ENCODE measurements at places on chromosomes 3 and 15.
A peak's percentile ranks its signal among the peaks of the same experiment; 100 is the strongest.

- no peak for DNase-seq
These were observed 703 bp upstream of the LSAMP start for GRCh38 chr3:116445990-116446389.

DNA sequence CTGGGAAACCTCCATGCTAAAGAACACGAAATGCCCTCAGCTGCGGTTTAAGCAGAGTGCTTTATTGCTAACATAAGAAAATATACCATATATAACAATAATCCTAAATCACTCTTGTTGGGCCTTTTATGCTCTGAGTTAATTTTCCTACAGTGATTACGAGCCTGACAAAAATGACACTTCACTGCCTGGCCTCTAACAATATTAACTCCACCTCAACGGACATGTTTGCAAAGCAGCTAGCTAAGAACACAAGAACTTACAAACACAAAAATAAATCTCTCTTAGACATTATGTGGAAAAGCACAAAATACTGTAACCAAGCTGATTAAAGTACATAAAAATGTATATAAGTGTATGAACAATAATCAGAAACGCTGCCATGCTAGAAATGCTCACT lies 40.7 kb downstream of the DLG1 start:
- DNase-seq, result no peak

GRCh38 chr15:49023354-49023753 lies 22.9 kb downstream of the SECISBP2L start:
- no peak for DNase-seq

DNA sequence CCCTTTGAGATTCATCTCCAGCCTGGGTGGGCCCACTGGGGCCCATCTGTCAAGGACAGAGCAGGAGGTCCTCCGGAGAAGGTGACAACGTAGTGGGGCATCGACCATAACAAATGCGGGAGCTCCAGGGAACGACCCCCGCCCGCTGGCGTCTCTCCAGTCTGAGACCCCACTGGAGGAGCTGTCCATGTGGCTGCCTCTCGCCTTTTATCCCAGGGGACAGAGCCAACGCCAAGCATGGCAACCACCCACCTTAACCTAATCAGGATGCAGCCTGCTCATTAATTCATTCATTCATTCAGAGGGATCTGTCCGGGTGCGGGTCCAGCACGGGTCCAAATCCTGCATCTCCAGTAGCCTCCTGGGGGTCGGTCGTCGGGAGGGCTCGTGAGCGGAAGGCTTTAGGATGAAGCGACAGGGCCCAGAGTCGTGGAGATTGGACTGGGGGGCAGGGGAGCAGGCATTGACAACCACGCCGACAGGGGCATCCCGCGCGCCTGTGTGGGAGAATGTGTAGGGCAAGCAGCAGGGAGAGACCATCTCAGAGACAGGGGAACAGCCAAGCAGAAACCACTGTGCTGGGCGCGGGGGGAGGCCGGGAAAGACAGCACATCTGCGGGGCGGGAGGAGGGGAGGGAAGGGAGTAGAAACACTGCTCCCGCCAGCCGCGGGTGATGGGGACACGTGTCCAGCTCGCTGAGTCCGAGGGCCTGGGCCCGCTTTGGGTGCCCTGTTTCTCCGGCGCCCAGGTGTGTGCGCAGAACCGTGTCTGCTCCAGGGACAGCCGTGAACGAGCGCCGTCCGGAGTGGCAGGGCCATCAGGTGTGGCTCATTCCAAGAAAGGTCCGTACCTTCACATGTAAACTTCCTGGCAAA lies 1.9 kb downstream of the PIGZ start:
- DNase-seq, result no peak

- DNase-seq, result no peak
These were observed 343.3 kb downstream of the GRM7 start for GRCh38 chr3:7203969-7204847.

- DNase-seq, result no peak
These were observed 21.6 kb downstream of the PLA2G4B start for GRCh38 chr15:41860049-41860828.

- no peak for DNase-seq
These were observed 68.4 kb upstream of the NR2F2 start for GRCh38 chr15:96262097-96262496.

GRCh38 chr3:117052395-117052794 lies 342.8 kb downstream of the TUSC7 start:
- no peak for DNase-seq

- DNase-seq, result no peak
These were observed 47.7 kb downstream of the ZBTB11 start for GRCh38 chr3:101629219-101629618.

GRCh38 chr3:187968883-187969580 lies 184.9 kb upstream of the LPP start:
- no peak for DNase-seq

- no peak for DNase-seq
These were observed 402.1 kb upstream of the MCTP2 start for GRCh38 chr15:93829115-93829870.

- no peak for DNase-seq
These were observed 10.2 kb downstream of the EDEM1 start for GRCh38 chr3:5197470-5198312.

DNA sequence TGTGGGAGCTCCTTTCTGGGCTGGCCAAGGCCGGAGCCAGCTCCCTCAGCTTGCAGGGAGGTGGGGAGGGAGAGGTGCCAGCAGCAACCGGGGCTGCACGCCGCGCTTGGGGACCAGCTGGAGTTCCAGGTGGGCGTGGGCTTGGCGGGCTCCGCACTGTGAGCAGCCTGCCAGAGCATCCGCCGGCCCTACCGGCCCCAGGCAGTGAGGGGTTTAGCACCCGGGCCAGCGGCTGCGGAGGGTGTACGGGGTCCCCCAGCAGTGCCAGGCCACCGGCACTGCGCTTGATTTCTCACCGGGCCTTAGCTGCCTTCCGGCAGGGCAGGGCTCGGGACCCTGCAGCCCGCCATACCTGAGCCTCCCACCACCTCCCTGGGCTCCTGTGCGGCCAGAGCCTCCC lies 651.0 kb upstream of the ARPP21 start:
- DNase-seq, result no peak

DNA sequence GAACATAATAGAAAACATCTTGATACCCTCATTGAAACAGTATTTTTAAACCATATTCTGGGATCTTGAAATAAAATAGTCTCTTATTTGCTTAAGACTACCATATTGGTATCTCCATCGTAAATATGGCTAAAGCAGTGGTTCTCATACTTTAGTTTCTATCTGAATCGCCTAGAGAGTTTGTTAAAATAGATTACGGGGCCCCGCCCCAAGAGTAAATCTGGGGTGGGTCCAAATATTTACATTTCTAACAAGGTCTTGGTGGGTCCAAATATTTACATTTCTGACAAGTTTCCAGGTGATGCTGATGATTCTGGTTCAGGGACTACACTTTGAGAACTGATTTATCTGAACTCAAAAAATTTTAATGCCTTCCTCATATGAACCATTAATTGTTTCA lies 45.3 kb downstream of the TSC22D2 start:
- DNase-seq, result no peak

DNA sequence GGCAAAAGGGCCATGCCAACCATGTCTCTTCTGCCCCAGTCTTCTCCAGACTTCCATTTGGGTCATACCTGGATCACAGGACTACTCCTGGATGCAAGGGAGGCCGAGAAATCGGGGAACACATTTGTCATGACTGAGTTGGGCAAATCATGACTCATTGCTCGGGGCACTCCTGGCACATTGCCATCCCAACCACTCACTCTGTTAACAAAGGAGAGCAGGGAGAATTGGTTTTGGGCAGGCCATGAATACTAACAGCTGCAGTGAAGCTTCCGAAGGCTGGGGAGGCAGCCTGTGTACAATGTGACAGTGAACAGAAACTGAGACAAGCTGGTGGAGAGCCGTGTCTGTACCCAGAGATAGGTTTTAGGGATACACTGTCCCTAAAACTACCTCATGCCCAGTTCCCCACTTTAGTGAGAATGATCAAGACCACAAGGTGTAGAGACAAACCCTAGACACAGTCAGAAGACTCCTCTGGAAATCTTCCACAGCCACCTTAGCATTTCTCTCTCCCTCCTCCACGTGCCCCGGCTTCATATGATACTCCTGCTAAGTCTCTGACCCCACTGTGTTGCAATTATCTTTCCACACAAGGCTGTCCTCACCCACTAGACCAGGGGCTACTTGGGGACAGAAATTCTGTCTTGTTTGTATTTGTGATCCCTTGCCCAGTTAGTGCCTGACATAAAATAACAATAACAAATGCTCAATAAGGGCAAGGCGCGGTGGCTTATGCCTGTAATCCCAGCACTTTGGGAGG lies 10.5 kb upstream of the BUB1B start:
- DNase-seq, result no peak

GRCh38 chr3:177262396-177262795 lies 65.1 kb upstream of the TBL1XR1 start:
- no peak for DNase-seq

GRCh38 chr3:187935623-187936156 lies 190.4 kb upstream of the BCL6 start:
- no peak for DNase-seq

- DNase-seq, result no peak
These were observed 87.7 kb downstream of the ATP10A start for GRCh38 chr15:25775317-25775912.

DNA sequence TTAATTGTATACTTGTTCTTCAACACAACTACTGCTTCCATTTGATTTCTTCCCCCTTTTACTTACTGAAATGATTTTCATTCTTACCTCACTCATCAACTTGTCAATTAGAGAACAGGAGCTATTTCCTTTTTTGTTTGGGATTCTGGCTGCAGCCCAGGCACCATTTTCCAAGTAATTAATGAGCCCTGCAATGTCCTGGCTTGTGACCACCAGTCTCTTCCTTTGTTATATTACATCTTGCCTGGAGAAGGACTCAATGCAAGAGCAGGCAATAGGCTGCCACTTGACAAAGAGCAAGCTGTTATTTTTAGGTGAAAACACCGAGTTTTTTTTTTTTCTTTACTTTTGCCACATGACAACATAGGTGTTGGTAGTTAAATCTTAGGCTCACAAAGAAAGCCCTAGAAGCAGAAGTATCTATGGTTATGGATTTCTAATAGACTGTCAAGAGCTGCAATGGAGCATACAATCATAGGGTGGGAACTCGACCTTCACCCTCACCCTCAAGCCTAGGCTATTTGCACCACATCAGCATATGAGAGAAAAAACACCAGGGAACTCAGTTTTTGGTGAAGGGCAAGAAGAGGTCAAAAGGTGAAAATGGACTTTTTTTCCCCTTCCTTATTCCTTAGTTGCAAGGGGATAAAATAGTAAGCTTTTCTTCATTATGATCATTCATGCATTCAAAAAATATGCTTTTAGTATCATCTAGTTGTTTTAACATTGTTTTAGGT lies 114.9 kb downstream of the TNIK start:
- DNase-seq, result no peak

GRCh38 chr3:31878231-31878838 lies 102.7 kb downstream of the OSBPL10 start:
- DNase-seq, result no peak

DNA sequence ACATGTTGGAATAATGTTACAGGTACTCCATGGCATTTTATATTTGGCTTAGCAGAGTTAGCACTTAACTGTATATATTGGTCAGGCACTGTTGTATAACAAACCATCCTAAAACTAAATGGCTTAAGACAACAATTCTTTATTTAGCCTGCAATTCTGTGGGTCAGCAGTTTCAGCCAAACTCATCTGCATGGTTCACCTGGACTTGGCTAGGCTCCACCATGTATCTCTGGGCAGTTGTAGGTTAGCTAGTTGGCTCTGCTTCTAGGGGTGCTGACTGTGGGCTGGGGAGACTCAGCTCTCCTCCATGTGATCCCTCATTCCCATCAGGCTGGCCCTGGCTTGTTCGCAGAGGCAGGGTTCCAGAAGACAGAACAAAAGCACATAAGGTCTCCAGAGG lies 34.4 kb downstream of the RARB start:
- DNase-seq, result no peak

GRCh38 chr15:38002883-38003477 lies 68.5 kb downstream of the TMCO5A start:
- no peak for DNase-seq

DNA sequence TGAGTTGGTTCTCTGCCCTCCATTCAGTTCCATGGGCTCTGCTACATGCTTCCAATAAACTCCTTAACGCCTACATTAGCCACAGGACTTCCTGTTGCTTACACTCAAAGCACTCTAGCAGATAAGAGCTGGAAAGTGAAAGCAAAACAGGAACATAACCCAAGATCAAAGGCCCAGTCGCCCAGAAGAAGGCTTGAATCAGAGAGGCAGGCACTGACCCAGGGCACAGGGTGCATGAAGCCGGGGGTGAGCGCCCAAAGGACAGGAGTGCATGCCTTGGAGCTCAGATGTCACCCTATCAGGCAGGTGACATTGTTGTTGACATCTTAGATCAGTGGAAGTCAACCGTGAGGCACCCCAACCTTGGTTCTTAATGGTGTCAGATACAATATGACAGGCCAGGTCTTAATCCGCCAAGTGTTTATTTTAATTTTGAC lies 235.1 kb downstream of the UACA start:
- peak; percentile 22 for DNase-seq

DNA sequence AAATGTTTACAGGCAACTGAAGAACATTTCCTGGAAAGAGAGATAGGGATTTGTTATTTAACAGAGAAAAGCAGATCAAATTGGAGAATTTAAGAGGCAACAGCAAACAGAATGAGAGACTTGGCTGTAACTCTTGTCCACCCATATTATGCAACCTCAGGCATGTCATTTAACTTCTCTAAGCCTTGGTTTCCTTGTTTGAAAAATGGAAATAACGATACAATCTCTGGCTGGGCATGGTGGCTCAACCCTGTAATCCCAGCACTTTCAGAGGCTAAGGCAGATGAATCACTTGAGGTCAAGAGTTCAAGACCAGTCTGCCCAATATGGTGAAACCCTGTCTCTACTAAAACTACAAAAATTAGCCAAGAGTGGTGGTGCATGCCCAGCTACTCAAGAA lies 23.7 kb downstream of the ARRDC4 start:
- no peak for DNase-seq

DNA sequence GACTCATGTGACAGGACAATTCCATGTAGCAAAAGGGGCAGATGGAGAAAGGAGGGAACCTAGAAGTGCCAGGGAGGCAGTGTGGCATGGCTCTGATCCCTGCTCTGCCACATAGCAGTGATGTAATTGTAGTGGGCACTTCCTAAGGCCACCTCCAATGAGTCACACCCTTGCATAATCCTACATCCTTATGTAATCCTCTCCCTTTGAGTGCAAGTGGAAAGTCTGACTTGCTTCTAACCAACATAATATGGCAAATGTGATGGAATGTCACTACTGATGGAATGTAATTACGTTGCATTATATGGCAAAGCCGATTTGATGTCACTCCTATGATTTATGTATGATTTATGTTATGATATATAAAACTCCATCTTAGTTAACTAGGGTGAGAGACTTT lies 72.9 kb upstream of the ATP2C1 start:
- no peak for DNase-seq

- no peak for DNase-seq
These were observed 79.8 kb upstream of the FNDC3B start for GRCh38 chr3:171959532-171960089.

Measured in stimulated activated CD4-positive, alpha-beta T cell treated with anti-CD3 and anti-CD28 coated beads, Interleukin-15, amount 100 ng/mL, for 1 hour (primary cell).